Fibroblast of villous mesenchyme (primary cell): ENCODE measurements at places on chromosomes 5 and 9.

DNA sequence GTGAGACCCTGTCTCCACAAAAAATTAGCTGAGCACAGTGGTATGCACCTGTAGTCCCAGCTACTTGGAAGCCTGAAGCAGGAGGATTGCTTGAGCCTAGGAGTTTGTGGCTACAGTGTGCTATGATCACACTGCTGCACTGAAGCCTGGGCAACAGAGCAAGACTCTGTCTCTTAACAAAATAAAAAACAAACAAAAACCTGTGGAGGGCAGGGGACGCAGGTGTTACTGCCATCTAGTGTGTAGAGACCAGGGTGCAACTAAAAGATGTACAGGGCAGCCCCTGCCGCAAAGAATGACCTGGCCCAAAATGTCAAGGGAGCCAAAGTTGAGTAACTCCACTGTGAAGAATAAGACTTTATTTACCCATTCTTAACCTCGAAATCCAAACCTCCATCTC, 27.1 kb downstream of the ASPN start:
- DNase-seq, result no peak

GRCh38 chr5:81789033-81789432, 38.1 kb upstream of the SSBP2 start:
- peak; percentile 57 for DNase-seq

DNA sequence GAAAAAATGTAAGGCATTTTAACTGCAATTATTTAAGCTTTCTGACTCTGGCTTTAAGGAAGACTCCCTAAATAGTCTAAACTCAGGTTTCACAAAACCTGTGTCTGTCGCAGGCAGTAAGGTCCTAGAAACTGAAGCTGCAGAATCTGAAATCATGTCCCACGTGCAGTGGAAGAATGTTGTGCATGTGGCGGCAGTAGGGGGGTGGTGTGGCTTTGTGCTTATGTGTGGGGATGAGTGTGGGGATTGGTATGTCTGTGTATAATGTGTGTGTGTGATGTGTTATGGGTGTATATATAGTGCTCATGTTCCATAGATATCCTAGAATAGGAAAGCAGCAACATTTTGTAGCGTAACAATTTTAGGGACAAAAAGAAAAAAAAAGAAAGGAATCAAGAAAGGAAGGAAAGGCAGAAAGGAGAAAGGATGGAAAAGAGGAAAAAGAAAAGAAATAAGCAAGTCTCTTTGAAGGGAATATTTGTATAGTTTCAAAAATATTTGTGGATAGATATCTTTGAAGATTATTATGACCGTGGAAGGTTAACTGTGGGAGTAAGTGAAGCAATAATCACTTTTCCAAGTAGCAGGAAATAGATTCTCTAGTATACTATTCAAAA, 6.6 kb downstream of the ANKDD1B start:
- DNase-seq, result peak; percentile 71

DNA sequence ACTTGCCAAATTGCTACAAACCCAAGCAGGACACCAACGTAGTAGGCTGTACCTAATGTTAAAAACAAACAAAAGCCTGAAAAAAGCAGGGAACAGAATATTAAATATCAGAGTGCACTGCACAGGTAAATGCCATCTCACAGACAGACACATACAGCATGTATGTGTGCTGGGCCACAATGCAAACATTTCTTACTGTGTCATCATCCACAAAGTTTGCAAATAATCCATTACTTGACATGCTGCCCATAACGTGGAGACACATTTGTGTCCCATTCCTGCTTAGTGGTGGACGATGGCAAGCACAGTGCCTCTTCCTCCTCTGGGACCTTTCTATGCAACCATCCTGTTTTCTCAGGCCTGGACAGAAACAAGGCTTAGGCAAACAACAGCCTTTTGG, 44.7 kb downstream of the GOLM1 start:
- no peak for DNase-seq

DNA sequence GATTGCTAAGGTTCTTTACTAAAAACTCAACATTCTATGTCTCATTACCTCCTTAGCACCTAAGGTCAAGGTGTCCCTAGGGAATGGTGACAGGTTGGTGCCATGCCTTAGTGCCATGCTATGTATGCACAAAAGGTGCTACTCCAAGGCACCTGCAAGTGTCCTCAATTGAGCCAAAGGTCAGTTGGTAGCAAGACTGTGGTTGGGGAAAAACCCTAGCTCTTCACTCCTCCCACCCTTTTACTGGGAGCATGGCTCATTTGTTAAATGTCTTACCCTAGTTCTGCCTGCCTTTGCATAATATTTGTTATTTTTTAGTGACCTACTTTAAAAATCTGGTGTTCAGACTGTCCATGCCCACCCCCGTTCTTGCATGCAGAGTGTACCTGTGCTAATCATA, 17.0 kb downstream of the ACO1 start:
- no peak for DNase-seq

DNA sequence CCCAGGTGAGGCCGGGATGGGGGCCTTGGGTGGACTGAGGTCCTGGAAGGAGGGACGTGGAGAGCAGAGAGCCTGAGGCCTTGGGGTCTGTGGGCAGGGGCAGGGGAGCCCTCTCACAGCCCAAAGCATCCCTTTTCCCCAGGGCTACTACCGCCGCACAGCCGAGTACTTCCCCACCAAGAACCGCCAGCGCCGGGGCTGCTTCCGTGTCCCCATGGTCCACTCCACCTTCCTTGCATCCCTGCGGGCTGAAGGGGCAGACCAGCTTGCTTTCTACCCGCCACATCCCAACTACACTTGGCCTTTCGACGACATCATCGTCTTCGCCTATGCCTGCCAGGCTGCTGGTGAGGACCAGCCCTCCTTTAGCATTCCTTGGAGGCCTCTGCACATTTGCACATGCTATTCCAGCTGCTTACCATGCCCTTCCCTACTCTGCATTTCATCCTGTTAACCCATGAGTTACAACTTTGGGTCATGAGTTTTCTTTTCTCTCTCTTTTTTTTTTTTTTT, 3.7 kb downstream of the CERCAM start:
- DNase-seq, result no peak

GRCh38 chr5:10502578-10502977, 60.9 kb downstream of the ROPN1L start:
- no peak for DNase-seq

DNA sequence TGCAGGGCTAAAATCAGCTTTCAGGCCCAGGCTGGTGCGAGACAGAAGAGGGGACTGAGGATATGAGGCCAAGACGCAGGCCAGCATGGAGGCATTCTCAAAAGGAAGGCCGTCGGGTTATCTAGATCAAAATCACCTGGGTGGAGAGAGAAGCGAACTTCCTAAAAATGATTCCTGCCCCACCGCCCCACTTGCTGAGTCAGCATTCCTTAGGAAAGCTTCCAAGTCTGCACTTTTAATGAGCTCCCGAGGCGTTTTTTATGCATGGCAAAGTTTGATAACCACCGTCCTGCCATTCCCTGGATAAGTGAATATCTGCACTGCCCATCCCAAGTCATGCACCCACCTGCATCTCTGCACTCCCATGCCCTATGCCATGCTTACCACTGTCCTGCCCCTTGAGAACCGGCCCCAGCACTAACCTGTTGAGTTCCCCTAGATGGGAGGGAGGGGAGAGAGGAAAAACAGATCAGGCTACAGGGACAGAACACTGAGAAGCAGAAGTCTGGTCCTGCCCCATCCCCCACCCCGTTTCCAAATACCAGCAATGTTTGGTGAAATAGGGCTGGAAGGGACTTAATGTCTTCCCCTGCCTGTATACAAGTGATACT, 1.6 kb upstream of the SPOCK1 start:
- no peak for DNase-seq

DNA sequence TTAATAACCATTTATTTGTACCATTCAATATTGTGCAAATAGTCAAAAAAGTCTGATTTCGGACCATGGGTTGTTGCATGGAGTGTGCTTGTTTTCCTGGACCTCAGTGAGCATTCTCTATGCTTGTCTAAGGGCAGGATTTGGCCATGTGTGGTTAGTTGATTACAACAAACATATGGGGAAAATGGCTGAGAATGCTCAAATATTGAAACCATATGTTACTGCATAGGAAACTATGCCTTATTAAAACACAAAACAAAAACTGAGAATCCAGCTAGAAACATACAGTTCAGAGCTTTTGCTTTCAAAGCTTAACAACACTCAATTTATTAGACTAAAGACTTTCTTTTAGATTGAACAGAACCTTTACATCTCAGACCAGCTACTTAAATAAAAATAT, 928.3 kb downstream of the NR2F1-AS1 start:
- DNase-seq, result peak; percentile 48

- no peak for DNase-seq
These were observed 28.7 kb downstream of the GOLPH3 start for GRCh38 chr5:32145378-32145777.

DNA sequence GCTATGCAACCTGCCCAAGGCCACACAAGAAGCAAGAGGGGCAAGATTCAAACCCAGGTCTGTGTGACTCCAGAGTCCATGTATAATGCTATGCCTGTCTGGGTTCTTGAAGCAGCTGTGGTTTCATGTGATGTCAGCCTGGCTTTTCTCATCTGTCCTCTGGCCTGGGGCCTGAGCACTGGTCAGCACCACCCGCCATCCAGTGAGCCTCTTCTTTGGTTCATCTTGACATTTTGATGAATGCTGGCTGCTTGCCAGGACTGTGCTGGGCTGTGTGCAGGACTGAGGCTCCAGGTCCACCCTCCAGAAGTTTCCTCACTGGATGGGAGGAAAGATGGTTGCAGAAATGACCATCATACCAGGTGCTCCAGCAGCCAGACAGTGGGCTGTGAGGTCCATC, 61.5 kb downstream of the TSTD2 start:
- DNase-seq, result peak; percentile 91

DNA sequence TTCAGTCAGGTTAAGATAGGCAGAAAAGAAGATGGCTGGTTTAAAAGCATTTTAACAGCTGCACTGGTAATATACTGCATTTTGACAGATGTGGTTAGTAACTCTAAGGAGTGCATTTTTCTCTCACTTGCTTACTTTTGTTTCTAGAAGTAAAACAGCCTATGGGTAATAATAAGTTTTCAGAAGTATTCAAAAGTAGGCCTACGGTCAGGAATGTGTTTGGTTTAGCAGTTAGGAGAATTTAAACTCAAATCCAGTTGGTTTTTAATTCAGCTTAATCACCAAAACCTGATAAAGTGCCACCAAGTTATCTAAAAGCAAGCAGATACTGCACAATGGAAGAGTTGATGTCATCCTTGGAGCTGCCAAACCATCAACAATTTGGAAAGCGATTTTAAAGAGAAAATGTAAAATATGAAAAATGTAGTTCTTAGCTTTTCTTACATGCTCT, 160.3 kb downstream of the ARSB start:
- DNase-seq, result peak; percentile 69

GRCh38 chr9:114941376-114941775, 11.0 kb upstream of the TNFSF8 start:
- no peak for DNase-seq

- DNase-seq, result no peak
These were observed 77.2 kb upstream of the SPATA31C2 start for GRCh38 chr9:88215196-88216125.

GRCh38 chr5:132370971-132371602, 1.6 kb downstream of the SLC22A5 start:
- no peak for DNase-seq

GRCh38 chr5:176883700-176884570, 15.2 kb downstream of the HK3 start:
- DNase-seq, result no peak

DNA sequence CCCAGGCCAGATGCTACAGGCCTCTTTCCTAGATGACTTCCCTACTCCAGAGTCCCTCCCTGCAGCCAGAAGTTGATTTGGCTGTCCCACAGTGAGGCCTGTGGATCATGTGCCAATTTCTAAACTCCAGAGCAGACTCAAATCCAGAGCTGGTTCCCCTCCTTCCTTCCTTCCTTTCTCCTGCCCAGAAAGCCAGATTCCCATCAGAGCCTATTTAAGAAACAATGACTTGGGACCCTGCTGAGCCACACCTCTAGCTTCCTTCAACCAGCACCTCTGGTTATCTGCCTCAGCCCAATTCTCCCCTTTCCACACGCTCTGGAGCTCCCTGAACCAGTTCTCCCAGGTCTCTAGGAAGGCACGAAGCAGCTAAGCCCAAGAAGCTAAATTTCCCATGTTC, 7.2 kb downstream of the FAM219A start:
- DNase-seq, result no peak

DNA sequence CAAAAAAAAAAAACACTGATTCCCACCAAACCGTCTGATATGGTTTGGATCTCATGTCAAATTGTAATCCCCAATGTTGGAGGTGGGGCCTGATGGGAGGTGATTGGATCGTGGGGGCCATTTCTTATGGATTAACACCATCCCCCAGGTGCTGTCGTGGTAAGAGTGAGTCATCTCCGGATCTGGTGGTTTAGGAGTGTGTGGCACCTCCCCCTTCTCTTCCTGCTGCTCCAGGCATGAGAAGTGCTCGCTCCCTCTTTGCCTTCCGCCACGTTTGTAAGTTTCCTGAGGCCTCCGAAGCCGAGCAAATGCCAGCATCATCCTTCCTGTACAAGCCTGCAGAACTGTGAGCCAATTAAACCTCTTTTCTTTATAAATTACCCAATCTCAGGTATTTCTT, 45.2 kb downstream of the HSD17B3 start:
- no peak for DNase-seq

GRCh38 chr9:111236332-111236731, 93.7 kb downstream of the OR2K2 start:
- no peak for DNase-seq

DNA sequence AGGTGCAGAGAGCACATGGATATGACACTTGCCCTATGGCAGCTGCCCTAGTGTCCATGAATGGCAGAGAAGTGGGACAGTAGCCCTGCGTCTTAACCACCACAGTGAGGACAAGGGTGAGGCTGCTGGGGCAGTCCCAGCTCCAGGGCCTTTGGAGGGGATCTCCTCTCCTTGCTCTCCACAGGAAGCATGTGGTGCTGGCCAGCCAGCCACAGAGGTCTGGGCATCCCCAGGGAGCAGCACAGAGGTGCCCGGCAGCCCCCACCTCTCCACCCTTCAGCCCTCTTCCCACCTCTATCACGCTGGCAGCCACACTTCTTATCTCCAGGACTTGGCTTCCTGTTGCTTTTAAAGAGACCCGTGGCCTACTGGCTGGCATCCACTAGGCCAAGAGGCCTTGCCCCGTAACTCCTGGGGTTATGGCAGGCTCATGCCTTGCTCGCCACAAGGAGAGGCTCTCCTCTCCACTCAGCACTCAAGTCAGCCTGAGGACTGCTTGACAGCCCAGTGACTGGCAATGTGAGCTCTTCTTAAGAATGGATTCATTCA, 21.9 kb downstream of the CSF2 start:
- DNase-seq, result no peak

DNA sequence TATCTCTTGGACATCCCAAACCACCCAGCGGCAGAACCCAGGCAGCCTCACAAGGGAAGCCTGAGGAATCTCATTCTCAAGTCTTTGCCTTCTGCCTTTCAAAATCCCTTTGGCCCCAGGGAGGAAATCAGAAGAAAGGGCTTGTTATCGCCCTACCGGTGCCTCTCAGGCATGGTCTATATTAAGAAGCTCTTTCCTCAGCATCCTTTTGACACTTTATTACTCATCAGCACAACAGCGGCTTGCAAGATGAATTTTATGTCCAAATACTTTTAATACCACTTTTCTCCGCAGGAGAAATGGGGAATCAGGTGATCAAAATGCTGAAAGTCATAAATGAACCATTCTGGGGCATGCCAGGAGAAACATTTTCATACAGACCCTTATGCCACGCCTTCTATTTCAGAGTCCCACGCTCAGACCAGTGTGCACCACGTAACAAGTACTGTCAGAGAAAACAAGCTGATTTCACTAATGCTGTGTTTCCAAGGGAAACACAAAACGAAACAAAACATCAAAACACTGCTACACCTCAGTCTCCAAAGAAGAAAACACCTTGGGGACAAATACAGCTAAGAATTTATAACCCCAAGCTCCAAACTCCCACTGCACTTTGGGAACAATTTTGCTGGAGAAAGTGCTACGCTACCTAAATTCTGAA, 30.0 kb downstream of the RAPGEF1 start:
- DNase-seq, result peak; percentile 43
